Nephron progenitor cell (in vitro differentiated cells): ENCODE measurements at places on chromosomes 6 and 20.
A peak's percentile ranks its signal among the peaks of the same experiment; 100 is the strongest.

DNA sequence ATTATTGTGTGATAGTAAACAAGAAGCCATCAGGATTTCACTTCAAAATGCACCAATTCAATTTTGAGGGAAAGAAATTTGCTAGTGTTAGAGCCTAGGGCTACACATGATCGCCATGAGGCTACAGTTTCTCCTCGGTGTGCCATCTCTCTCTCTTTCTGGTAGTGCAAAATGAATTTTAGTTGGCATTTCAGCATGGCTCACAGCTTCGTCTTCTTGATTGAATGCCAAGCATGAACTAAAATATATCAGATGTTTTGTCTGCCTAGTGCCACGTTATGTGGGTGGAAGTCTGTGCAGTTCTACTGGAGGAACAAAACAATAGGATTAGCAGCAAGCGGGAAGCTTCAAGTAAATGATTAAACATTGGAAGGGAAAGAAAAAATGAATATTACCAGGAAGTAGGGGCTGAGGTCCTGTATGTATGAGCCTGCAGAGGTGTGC is 6.8 kb upstream of the MRAP2 start:
- no peak for DNase-seq

DNA sequence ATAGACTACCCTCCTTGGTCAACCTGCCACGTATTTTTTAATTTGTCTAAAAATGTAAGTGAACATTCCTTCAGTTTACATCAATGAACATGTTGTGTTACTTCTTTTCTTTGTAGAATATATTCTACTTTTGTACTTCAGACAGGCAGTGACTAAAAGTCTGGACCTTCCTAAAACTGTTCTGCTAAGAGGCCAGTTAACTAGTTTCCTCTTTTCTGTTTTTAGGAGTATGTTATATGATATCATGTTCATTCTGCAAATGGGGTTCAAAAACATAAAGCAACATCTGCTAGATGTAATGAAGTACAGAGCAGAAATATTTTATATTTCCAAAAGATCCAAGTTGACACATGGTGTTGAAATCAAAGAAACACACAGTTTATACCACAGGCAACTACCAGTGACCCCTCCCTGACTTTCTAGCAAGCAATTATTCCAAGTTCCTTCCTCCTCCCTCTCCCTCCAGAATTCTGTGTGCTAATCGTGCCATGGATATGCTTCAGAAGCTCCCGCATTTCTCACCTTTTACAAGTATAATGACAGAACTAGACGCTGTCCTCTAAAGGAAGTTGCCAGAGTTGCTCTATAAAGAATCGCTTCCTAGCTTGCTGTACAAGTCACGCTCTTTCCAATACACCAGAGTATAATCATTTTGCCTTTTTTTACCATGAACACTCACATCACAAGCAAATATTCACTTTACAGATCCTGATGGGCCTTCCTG is 64.7 kb downstream of the ARHGAP18 start:
- no peak for DNase-seq

DNA sequence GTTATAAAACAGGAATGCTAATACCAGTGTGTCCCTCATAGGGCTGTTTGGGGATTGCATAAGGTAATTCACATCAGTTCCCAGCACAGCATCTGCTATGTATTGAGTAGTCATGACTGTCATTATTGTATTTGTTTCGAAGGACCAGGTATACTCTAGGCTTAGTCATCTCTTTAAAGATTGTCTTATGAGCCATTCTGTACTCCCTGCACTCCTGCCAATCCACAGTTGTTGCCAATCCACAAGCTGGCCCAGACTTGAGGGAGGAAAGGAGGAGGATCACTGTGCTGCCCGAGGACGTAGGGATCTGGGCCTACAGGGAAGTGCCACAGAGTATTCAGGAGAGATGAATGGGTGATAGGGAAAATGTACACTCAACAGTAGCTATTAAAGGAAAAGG is 113.0 kb upstream of the TIAM2 start:
- no peak for DNase-seq

- DNase-seq: no peak
Measured at GRCh38 chr6:25111782-25112181, 167.4 kb upstream of the CARMIL1 start.

DNA sequence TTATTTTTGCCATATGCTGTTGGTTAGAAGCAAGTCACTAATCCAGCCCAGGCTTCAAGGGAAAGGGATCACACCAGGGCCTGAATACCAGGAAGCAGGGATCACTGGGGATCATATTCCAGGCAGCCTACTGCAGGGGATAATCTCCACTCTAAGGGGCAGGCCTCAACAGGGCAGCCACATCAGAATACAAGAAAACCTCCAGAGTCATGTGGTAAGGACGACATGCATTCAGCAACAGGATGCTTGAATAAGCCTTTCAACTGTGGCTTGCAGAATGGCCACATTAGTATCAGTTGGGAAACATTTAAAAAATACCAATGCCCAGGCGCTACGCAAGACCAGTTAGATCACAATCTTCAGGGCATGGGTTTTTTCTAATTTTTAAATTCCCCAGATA is 109.1 kb downstream of the LY86 start:
- no peak for DNase-seq

- DNase-seq: no peak
Measured at GRCh38 chr20:5261763-5262162, 55.0 kb downstream of the PROKR2 start.

DNA sequence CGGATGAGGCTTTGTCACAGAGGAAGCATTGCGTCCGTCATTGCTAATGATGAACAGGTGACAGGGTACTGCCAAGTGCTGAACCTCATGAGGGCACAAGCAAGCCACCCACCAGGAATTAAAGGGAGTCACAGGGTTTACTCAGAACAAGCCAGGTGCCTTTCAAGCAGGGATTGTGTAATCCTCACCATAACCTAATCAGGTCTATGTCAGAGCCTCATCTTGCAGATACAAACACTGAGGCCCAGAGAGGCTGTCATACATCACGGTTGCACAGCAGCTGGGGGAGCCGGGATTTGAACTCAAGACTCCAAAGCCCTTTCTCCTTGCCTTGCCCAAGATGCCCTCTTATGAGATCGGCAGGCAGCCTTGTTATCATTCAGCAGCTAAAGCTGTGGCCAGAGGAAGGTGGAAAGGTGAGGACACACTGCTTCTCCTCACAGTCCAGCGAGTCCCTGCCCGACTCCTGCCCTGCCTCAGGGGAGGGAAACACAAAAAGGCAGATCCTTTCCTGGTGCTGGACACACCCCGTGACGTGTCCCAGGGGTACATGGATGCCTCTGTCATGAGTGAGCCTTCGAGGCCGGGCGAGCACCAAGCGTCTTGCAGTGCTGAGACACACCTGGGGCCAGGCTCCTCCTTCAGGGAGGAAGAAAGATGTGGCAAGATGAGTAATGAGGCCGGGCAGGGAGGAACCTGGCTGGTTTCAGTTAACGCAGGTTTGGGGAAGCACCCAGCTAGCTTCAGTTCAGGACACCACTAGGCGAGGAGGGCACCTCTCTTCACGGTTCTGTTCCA is 214.9 kb downstream of the LY86 start:
- DNase-seq: no peak

DNA sequence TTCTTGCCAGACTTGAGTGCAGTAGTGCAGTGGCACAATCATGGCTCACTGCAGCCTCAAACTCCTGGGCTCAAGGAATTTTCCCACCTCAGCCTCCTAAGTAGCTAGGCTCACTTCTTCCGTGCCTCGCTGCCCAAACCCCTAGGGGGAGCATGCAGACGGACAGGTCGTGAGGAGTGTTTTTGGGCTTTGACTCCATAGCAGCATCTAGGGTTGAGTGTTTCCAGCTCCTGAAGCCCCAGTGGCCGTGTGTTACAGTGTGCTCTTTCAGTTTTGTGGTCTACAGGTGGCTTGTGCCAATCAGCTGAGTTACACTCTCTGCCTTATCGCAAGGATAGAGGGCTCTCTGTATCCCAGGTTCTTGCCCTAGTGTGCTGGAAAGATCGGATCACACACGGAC is 33.4 kb downstream of the NCOA3 start:
- peak; percentile 14 for DNase-seq

DNA sequence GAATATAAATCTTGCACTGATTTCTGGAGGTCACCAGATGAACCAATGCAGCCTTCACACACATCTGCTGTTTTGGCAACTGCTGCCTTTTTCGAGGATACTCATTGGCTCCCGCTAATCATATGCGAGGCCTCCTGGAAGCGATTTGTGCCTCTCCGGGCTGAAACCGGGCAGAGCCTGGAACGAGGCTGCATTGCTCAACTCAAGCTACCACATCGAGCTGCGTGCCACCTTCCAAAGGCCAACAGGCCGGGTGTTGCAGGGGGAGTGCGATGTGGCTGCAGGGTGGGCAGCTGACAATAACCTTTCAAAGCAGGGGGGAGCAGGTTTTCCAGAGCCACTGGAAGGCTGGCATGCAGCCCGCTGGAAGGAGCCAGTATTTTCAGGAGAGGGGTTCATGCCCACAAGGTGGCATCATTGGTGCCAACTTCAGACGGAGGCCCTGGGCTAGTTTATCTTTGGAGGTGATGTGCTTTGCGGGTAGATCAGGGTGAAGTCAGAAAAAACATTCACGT is 122.6 kb upstream of the IFNGR1 start:
- DNase-seq: no peak

GRCh38 chr20:53390770-53391169 is 202.9 kb downstream of the ZNF217 start:
- no peak for DNase-seq

GRCh38 chr20:17510548-17510947 is 20.6 kb downstream of the BFSP1 start:
- no peak for DNase-seq

DNA sequence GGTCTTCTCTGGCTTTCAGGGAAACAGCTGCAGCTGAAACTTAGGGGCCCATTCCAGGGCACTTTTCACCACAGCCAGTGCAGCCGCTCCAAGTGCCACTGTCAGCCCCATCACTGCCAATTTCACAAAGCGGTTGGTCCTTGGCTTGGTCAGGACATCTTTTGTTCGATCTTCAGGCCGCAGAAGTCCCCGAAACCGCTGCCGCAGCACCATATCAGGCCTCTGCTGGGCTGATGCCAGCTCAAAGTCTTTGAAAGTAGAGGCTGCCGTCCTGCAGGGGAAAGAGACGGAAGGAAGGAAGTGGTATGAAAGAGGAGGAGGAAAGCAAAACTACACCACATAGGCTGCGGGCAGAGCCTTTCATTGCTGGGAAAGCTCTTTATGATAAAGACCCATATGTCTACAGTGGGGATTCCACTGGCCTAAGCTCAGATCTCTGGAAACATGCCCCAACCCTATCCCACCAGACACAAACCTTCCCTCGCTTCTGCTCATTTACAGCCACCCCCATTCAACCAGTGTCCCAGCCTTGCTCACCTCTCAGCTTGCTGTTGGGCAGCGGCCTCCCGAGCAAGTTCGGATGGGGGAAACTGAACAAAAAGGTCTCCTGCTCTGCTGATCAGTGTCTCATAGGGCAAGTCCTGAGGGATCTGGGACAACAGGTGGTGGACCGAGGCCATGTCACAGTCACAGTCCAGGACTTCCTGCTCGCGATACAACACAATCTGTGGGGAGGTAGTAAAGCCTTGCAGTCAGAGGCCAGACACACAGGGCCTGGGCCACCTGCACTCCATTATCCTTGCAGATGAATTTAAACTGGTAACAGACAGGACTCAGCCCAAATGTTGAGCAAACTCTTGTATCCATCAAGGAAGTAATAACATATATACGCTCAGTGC is 23.5 kb downstream of the TBC1D20 start:
- no peak for DNase-seq

- no peak for DNase-seq
Measured at GRCh38 chr6:136922685-136923006, 545 bp downstream of the SLC35D3 start.

DNA sequence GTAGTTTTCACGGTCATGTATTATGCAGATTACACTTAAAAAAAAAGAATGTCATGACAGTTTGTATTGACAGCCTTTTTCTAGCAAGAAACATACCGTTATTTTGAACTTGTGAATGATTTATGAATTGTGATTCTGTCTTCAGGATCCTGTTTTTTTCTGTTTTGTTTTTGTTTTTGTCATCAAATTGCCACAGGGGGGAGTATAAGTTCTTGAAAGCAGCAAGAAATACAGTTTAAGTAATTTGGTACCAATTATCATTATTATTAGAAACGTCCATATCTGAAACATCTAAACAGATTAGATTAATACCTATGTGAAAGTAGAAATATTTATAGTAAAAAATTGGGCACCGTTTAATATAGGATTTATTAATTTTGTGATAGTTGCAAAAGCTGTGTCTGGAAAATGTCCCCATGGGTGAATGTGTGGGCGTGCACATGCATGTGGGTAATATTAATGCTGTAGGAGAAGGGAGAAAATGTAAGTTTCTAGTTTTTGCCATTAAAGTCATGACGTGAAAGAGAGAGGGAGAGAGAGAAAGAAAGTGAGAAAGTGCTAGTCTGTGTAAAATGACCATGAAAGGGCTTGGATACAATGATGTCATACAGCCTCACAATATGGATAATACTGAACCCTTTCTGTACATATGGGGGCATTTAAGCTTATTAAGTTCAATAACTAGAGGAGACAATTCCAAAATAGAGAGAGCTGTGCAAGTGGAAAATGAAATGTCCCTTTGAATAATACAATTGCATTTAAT is 9.4 kb upstream of the CCN2 start:
- DNase-seq: no peak

DNA sequence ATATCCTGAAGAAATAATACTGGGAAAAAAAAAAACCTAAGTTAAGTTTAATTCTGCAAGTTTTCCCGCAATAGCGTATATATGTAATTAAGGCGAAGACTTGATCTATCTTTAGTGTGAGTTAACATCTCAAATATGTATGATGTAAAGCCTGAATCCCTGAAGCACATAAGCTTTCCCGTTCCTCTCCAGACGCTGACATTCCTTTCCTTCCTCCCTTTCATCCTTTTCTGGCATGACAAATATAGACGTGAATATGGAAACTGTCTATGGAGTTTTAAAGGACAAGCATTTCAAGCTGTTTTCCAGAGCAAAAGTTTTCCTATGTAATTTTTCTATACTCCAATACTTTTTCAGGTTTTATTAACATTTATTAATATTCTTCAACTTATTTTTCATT is 637.0 kb downstream of the COL12A1 start:
- DNase-seq: no peak

GRCh38 chr20:60490217-60491050 is 532.2 kb downstream of the CDH26 start:
- DNase-seq: no peak

DNA sequence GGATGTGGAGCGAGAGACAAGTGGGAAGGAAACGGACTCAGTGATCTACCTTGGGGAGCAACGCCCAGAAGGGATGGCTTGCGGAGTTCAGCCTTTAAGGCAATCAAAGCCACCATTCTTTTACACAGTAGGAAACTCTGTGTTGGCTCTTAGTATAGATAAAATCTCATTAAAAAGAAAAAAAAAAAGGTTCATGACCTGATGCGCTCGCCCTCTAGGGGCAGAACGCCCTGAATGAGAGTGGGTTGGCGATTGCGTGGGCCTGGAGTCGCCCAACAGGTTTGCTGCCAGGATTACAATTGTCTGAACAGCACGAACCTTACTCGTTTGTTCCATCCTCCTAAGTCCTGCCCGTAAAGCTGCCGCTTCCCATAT is 1.2 kb downstream of the TPD52L1 start:
- peak; percentile 29 for DNase-seq
